Stimulated activated CD8-positive, alpha-beta memory T cell treated with anti-CD3 and anti-CD28 coated beads, Interleukin-4, amount 100 ng/mL, for 1 hour (primary cell): ENCODE measurements at places on chromosomes 2 and 18.

DNA sequence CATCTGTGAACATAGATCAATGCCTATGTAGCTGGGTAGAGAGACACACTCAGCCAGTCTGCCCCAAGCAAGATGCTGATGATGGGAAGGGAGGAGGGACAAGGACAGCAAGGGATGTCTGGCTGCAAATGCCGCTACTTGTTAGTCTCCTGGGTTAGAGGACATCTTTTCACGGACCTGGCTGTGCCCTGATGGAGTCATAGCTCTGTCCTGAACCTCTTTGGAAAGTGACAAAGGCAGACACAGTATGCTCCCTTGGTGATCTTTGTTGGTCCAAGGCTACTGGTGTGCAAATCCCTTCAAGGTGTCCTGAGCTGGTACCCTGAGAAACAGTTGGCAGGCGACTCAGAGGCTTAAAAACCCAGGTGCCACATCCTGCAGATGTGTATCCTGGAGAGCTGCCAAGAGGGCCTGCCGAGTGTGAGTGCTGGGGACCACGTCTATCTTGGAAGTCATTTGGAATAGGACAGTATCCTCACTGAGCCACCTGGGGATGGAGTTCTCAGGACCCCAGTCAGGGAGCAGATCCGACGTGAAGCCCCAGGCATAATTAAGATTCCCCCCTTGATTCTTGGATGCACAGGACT, 10.8 kb downstream of the FOSL2 start:
- DNase-seq: no peak

DNA sequence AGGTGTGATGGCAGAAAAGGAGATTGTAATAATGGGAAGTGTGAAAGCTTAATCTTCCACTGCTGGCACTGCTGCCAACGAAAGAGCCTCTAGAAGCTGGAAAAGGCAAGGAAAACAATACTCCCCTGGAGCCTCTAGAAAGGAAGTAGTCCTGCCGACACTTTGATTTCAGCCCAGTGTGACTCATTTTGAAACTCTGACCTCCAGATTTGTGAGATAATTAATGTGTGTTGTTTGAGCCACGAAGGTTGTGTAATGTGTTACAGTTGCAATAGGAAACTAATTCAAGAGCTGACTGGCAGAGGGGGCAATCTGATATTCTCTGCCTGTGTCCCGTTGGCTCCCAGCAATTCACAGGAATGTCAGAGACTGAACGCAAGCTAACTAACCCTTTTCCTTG, 219.2 kb upstream of the UBE2E3 start:
- no peak for DNase-seq

GRCh38 chr2:223973606-223974005, 16.3 kb downstream of the MRPL44 start:
- DNase-seq: no peak

DNA sequence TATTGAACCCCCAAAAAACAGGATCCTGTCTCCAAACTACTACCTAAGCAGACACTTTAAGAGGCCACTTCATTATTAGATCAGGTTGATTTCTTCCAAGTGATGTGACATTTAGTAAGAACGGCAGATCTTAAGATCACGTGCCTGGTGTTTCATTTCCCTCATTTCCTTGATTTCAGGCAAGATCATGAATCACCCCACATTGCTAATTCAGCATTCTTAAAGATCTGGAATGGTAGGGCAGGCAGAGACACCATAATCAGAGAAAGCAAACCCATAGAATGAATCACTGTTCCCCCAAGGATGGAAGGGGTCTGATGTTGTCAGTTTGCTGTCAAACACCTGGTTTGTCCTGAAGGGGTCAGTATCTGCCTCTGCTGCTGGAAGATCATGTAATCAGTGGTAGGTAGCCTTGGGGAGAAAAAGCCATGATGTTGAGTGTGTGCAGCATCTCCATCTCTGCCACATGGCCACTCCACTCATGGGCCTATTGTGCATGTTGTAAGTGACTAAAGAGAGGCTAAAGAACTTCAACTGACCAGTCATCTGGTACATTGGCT, 133.9 kb downstream of the ARHGAP15 start:
- no peak for DNase-seq

GRCh38 chr18:34221971-34222306, 2.8 kb downstream of the NOL4 start:
- no peak for DNase-seq

DNA sequence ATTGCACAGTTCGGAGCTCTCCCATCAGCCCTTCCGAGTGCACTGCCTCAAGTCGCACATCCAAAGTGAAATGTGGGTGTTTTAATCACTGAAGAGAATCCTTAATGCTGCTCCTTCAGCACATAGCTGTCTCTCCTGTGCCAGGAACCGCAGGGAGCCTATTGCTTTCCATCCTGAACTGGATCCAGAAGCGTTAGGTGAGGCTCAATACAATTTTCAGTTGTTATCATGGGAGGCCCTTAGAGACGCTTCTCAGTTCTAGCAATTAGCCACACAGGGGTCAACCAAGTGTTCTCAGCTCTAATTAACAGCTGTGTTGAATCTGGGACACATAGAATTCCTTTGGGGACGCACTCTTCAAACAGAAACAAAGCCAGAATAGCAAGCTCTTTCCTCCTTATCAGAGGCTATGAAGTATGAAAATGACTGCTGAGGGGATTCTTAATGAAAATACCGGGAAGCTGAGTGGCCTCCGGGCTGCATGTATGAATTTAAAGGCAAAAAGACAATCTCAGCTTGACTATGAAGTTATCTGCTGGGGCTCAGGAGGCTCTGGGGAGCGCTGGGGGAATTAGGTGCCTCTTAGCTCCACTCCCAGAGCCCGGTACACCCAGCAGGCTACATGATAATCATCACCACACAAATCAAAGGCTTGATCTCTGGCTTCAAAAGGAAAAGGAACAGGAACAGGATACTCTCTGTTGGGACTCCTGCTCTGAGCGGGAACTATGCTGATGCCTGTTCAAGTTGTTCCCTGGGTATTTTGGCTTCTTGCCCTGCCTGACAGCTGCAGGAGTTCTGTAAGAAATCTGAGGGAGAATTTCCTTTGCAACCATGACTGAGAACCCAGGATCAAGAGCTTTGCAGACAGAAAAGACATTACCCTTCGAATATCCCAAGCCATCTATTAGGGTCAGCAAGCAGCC, 55.4 kb upstream of the NCOA1 start:
- no peak for DNase-seq

DNA sequence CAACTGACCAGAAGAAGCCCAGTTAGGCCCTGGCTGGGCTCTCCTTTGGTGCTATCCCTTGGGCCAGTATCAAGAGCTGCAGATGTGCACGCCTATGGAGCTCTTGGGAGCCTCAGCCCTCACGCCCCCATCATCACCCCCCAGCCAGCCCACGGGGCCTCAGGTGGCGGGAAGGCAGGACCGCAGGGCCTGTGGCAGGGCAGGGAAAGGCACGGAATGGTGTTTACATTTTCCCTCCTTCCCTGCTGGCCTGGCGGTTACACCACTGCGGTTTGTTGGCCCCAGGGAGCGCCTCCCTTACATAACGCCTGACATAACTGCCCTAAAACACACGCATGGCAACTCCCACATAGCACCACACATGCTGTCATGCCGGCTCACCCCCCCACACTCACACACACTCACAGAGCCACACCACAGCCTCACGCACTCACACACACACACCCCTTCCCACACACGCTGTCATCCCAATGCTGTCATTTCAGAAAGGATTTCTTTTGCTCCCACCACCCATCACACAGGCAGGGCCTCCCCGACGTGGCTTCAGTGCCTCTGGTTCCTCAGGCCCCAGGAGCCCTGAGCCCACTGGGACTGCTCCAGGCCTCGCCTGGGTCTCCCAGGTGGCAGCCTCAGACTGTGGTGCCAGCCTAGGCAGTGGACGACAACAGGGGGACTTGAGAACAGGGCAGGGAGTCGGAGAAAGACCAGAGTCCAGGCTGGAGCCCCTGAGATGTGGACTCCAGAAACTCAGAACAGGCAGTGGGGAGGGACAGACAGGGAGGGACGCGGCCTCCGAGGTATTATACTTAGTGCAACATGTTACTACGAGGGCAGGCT, 15.7 kb downstream of the ZFP36L2 start:
- DNase-seq: no peak

- DNase-seq: no peak
These were observed 324.1 kb downstream of the LPIN1 start for GRCh38 chr2:12070581-12070980.

DNA sequence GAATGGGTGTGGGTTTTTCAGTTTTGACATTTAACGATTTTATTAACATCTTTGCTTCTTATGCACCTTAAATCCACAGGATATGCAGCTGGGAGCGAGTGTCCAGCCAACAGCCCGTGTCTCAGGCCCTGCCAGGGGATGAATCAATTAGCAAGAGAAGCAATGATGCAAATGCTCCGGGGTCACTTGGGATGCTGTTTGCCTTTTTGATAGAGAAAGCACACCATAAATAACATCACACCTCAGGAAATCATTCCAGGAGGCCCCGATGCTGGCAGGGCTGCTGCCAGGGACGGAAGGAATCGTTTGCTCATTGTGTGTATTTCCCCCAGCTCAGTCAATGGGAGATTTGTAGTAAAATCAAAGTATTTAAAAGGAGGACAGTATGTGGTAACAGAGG, 394.0 kb upstream of the HNRNPA3 start:
- no peak for DNase-seq

DNA sequence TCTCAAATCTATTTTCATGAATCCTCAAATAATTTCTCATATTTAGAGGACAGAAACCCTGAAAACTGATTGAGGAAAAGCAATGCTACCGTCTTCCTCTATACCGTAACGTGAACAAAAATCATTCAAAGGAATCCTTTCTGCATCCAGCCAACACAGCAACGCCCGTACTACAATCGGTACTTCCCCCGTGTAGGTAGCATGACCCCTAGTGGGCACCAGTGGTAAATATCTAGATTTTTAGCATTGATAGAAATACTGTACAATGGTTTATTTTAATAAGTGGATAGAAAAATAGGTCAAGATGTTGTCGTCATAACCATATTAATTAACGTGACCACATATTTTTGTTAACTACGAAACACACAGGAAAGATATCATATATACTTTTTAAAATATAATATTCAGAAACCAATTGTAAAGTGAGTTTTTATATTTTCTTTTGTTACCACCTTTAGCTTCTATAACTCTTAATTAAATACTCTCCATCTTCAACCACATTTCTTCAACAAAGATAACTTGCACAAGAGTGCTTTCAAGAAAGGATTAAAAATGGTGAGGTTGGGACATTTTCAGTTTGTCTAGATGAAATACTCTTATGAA, 194.1 kb downstream of the SS18 start:
- no peak for DNase-seq

- no peak for DNase-seq
These were observed 174.1 kb downstream of the UXS1 start for GRCh38 chr2:106020032-106020431.

DNA sequence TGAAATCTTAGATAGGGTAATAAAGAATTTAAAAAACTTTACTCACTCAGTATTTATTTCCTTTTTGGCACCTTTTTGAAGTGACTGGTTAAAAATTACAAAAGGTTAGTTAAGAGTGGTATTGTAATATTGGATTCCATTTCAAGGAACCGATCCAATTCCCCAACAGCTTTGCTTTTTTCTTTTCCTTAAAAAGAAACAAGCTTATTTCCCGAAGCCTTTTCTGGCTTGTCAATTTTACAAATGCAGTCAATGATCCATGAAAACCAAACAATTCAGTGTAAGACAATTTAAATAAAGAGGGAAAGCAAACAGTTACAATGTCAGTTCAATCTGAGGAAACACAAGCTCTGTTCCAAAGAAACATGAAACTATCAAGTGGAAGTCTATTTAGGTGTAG, 200.2 kb downstream of the RIT2 start:
- DNase-seq: no peak

DNA sequence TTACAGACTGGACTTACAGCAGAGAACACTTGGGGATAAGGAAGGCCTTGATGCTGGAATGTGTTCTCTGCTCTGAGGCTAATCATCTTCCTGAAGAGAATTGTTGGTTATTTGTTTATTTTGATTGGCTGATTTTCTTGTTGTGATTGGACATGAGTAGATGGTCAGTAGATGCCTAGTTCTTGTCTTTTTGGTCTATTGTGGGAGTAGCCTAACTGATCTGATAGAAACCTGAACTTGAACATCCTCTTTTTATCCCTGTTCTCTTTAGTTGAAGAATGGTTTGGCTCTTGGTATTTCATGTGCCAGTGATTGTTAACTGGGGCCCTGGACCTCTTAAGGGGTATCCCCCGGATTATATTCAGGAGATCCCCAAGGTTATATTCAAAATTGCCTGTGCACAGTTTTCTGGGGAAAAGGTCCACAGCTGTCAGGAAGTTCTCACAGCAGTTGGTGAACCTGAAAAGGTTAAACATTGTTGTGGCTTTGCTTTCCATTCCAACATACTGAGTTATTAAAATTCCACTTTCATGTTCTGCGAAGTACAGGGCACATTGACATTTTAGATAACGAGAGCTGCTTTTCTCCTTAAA, 13.6 kb downstream of the TWSG1 start:
- DNase-seq: no peak

DNA sequence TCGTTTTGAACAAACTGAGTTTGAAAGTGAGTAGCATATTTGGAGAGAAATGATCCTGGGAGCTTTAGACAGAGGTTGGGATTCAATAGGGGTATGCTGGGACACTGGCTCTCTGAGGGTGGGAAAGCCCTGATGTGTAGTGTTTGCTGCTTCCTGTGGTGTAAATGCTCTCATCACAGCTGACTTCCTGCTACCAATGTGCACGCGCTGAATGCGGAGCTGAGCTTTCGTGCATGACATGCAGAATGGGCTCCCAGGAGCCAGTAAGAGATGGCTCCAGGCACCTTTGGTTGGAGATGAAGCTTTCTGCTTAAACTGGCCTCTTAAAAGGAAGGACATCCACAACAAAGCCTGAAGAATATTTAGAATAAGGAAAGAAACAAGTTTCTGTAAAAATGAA, 224.1 kb upstream of the CCDC150 start:
- DNase-seq: no peak

DNA sequence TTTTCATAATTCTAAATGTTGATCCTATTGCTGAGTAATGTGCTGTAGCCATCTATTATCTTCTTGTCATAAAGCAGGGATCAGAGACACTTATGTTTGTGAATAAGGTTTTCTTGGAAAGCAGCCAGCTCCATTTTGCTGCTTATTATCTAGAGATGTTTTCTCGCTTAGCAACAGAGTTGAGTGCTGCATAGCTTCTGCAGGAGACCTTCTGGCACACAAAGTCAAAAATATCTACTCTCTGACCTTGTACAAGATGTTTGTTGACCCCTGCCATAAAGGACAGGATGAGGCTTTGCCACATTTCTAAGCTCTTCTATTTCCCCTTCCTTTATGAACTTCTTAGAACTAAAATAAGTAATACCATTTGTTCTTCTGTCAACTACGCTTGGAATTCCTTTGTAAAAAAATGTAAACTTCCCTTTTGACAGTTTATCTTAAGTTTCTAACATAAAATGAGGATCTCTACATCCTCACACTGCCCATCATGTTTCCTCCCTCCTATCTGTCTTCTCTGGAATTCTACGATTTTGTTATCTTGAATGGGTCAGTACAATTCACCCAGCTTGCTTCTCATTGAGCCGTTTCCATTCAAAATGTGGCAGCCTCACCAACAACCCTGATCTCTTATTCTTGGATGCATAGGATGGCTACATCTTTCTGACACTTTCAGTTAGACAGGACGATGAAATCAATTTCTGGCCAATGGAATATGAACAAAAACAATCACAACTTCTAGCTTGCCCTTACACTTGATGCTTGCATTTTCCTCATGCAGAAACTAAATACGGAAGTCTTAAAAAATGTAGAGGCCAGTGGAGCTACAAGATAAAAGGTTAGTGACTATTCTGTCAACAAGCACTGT, 1377.0 kb downstream of the SUCLG1 start:
- no peak for DNase-seq

GRCh38 chr2:43402452-43402937, 176.1 kb upstream of the ZFP36L2 start:
- no peak for DNase-seq
